Spinal cord (tissue), 10 donors: ENCODE measurements at places on chromosomes 5 and 9. TPM values are rescaled to one million over a fixed set of nuclear protein-coding genes. Genes with fewer than 3 reads are reported as not detected.

C9orf153 gene
- polyA plus RNA-seq: 0.30 TPM

- DNase-seq: peak; percentile 17
- H3K4me3 ChIP-seq: no peak overlapping the region
- H3K27ac ChIP-seq: peak overlapping the region; percentile 19
- H3K36me3 ChIP-seq: no peaks in the 10 kb centered on the region
- H3K4me1 ChIP-seq: no peaks in the 10 kb centered on the region
Observed at GRCh38 chr9:129761901-129762369, 9.1 kb upstream of the PTGES start.

GRCh38 chr5:160496784-160497183 is 75.1 kb downstream of the PTTG1 start:
- H3K27me3 ChIP-seq: no peaks in the 10 kb centered on the region
- no peak overlapping the region for H3K27ac ChIP-seq
- H3K4me1 ChIP-seq: no peaks in the 10 kb centered on the region
- no peaks in the 10 kb centered on the region for H3K36me3 ChIP-seq

DNA sequence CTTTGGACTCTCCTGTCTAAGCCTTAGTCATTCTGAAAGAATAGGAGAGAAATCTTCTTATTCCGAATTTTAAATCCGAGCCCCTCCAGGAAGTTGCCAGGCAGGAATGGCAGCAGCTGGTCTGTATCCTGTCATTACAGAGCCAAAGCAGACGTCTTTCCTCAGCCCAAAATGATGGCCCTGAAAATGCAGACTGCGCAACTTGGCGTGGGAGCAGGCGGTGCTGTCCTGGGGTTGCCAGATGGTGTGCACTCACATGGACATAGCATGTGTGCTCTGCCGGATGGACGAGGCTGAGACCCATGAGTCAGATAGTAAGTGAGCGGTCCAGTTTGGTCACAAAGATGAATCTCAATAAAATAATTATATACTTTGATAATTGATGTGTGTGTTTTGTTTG is 410.4 kb downstream of the KCTD16 start:
- H3K36me3 ChIP-seq: no peaks in the 10 kb centered on the region
- no peak overlapping the region for H3K27ac ChIP-seq
- no peak overlapping the region for H3K4me3 ChIP-seq

AQP7 gene
- polyA plus RNA-seq: 1.2 TPM
